ENCODE measurements at places on chromosomes 3 and 15. TPM values are rescaled to one million over a fixed set of nuclear protein-coding genes. Genes with fewer than 3 reads are reported as not detected.
A peak's percentile ranks its signal among the peaks of the same experiment; 100 is the strongest.

- no peaks in the 10 kb centered on the region for H3K36me3 ChIP-seq
- H3K4me3 ChIP-seq = no peak overlapping the region
- no peak overlapping the region for H3K27ac ChIP-seq
- DNase-seq = no peak
Observed at GRCh38 chr15:50938525-50938924, 30.0 kb downstream of the AP4E1 start.

DNA sequence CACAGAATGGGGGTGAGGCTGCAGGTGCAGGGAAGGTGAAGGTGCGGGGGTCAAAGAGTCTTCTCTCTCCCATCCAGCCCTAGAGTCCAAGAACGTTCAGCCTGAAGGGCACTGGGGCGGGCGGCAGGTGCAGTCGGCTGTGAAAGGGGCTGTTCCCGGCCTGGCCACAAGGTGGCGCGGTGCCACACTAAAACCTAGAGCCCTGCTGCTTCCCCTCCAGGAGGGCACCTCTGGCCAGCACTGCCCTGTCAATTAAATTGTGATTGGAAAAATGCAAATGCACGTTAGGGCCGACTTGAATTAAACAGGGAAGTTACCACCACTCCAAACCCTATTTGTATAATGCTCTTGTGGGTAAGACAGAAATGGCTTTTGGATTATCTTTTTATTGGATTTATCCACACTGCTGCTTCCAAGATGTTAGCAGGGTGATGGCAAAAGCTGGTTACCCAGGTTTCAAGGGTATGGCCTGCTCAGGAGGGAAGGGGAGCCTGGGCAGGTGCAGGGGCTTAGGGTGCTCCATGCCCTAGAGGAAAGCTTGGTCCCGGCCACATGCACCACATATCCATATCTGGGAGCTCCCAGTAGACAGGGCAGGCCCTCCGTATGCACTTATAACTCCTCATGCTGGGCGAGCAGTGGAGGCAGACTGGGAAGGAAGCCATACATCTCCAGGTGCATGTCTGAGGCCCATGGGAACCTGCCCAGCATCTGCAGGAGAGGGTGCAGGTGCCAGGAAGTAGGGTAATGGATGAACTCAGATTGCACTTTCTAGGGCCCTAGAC is 119.8 kb downstream of the ADCY5 start:
- no peaks in the 10 kb centered on the region for H3K27me3 ChIP-seq
- no peak for DNase-seq
- no peaks in the 10 kb centered on the region for H3K4me1 ChIP-seq
- H3K27ac ChIP-seq = peak overlapping the region; percentile 73

DNA sequence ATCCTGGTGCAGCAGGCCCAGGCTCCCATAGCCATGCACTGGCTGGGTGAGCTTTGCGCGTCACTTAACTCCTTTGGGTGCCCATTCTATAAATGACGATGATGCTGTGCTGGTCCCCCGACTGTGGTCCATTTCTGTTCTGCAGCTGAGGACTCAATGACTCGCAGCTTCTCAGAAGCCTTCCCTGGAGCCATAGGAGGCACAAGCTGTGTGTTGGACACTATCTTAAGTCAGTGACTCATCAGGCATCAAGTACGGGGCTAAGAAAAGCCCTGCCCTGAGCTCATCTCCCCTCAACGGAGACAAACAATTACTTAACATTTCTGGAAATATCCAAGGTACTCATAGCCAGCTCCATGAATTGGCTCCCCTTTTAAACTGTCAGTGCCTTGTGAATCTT is 13.8 kb upstream of the MUSTN1 start:
- H3K27me3 ChIP-seq = no peaks in the 10 kb centered on the region
- no peak overlapping the region for H3K27ac ChIP-seq
- peaks cover 28% of the 10 kb centered on the region for H3K4me1 ChIP-seq
- H3K36me3 ChIP-seq = no peaks in the 10 kb centered on the region
- DNase-seq = no peak

DNA sequence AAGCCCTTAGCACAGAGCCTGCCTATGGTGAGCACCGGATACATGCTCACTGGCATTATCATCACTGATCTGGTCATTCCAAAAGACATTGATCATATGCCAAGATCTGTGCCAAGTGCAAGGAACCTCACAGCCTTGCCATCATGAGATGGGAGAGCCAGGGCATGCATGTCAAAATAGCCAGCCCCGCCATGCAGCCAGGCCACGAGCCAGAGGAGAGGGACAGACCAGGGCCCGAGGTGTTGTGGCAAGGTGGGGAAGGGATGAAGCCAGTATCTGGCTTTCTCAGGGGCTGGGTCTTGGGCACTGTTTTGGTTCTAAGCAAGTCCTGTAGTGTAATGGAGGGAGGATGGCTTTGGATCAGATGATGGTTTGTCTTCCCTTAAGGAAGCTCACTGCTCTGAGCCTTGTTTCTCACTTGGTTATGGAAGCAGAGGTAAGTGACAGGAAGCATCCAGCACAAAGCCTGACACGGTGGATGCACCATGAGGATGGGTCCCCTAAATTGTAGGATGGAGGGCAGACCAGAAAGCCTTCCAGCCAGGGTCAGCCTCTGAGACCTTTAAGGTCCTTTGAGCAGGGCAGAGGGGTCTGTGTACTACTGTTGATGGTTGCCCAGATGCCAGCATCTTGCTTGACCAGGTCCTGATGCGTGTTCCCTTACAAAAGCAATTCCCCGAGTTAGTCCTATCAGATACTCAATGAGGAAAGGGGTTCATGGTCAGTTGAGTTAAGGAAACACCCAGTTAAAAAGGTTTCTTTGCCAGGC is 247.7 kb upstream of the TLE3 start:
- no peak overlapping the region for H3K27ac ChIP-seq
- H3K27me3 ChIP-seq = no peaks in the 10 kb centered on the region
- H3K4me1 ChIP-seq = peaks cover 21% of the 10 kb centered on the region
- no peaks in the 10 kb centered on the region for H3K36me3 ChIP-seq
- no peak overlapping the region for H3K4me3 ChIP-seq
- DNase-seq = no peak

DNA sequence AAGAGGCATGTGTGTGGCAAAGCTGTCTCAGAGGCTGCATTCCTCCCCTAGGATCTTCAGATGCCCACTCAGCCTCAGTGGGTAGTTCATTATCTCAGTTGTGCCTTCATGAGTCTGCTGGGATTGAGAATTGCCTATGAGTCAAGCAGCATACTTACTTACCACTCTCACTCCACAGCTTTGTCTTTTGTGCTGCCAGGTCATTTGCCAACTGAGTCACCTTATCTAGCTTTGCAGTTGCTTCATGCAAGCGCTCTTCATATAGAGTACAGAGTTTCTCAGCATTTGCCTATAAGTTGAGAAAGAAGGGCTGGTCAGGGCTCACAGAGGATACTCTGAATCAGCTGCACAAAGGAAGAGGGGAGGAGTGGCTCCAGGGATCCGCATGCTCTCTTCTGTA is 89.5 kb downstream of the MYH15 start:
- H3K27ac ChIP-seq = no peak overlapping the region
- no peak for DNase-seq
- no peak overlapping the region for H3K4me3 ChIP-seq
- no peaks in the 10 kb centered on the region for H3K4me1 ChIP-seq
- H3K27me3 ChIP-seq = no peaks in the 10 kb centered on the region

GRCh38 chr3:8357859-8358258 is 143.8 kb upstream of the LMCD1 start:
- no peaks in the 10 kb centered on the region for H3K27me3 ChIP-seq
- H3K27ac ChIP-seq = no peak overlapping the region
- DNase-seq = no peak
- H3K4me1 ChIP-seq = no peaks in the 10 kb centered on the region

- H3K27me3 ChIP-seq = no peaks in the 10 kb centered on the region
- no peak overlapping the region for H3K4me3 ChIP-seq
- H3K4me1 ChIP-seq = no peaks in the 10 kb centered on the region
- H3K27ac ChIP-seq = no peak overlapping the region
Observed at GRCh38 chr15:69417581-69417980, 3.4 kb downstream of the KIF23 start.

DNA sequence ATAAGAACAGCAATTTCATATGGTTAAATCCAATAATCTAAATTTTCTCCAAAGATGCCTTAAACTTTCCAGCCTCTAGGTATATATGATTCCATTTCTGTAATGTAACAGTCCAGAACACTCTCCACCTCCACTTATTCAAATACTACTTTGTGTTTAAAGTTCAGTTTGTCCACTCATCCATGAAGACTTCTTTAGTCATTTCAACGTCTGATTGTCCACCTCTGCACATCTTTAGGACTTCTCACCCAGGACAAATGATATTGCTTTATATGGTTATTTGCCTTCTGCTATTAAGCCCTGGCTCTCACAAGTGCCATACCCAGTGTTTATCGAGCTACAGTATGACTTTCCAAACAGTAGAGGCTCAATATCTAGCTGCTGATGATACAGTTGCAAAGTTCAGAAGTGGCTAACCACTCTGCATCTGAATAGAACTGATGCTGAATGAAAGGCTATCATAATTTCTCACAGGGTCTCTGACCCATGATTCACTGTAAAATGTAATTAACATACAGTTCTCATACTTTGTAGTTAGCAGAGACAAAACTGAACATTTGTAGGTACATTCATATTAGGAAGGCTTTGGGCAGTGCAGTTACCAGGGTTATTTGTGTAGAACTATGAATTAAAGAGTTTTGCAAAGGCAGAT is 93.7 kb upstream of the MBNL1 start:
- H3K4me3 ChIP-seq = no peak overlapping the region
- no peaks in the 10 kb centered on the region for H3K27me3 ChIP-seq
- H3K36me3 ChIP-seq = no peaks in the 10 kb centered on the region
- H3K27ac ChIP-seq = no peak overlapping the region

- H3K4me1 ChIP-seq = peaks cover 29% of the 10 kb centered on the region
- no peak for DNase-seq
- H3K36me3 ChIP-seq = no peaks in the 10 kb centered on the region
- no peaks in the 10 kb centered on the region for H3K27me3 ChIP-seq
- H3K4me3 ChIP-seq = no peak overlapping the region
Observed at GRCh38 chr3:8581806-8582445, 62.7 kb downstream of the SSUH2 start.

GRCh38 chr3:70994644-70995043 is 588.9 kb downstream of the FOXP1 start:
- no peak for DNase-seq
- H3K4me3 ChIP-seq = no peak overlapping the region
- peaks cover 38% of the 10 kb centered on the region for H3K4me1 ChIP-seq
- H3K36me3 ChIP-seq = no peaks in the 10 kb centered on the region
- H3K27ac ChIP-seq = no peak overlapping the region

The KCNAB1 gene
- 0.40 TPM for total RNA-seq

The DENND4A gene
- 22.3 TPM for total RNA-seq

The GXYLT2 gene
- total RNA-seq = 3.1 TPM
